ENCODE measurements at places on chromosomes 4 and X.

DNA sequence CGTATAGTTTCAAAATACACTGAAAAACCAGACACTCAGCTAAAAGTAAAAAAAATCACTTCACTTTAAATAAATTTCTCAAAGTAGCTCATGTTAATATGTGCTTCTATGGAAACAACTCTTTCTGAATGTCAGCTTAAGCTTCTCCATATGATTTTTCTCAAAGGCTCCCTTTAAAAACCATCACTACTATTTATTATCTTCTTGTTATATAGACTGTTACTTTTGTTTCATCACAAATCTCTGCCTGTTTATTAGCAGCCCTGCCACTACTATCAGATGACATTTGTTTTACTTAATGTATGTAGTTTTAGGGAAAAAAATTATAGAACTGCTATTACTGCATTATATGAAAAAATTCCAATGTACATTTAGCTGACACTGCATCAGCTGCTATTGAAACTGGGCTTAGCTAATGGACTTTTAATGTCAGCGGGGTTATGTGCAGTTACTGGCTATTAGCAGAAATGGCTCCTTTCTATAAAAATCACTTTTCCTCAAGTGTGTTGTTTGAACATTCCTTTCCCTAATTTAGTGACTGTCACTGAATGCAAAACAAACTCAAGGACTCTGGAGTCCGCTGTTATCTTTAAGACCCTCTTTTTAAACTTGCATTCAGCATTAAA, 10.8 kb downstream of the UNC5C start:
- no peak for DNase-seq

DNA sequence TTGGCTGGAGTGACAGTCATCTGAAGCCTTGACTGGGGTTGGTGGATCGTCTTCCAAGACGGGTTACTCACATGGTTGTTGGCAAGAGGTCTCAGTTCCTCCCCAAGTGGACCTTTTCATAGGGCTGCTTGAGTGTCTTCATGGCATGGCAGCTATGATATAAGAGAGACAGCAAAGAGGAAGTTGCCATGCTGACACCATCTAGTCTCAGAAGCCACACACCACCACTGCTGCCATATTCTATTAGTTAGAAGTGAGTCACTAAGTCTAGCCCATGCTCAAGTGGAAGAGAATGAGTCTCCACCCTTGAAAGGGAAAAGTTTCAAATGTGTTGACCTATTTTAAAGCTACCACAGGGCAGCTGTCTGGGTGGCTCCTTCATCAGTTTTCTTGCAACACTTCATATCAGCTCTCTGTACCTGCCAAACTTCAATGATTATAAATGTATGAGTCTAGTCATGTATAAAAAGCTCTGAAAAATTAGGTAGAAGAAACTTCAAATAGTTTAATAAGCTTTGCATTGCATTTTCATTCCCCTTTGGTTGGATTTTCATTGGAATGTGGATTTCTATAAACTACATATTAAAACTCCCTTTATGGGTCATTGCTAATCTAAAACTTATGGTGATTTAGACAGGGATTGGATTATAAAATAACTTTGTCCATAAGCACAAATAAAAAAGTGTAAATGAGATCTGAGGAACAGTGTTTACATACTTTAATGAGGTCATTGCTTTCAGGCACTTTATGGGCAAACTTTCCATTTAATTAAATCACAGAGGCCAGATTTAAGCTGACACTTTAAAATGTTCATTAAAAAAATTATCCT, 68.0 kb upstream of the ATXN3L start:
- no peak for DNase-seq

DNA sequence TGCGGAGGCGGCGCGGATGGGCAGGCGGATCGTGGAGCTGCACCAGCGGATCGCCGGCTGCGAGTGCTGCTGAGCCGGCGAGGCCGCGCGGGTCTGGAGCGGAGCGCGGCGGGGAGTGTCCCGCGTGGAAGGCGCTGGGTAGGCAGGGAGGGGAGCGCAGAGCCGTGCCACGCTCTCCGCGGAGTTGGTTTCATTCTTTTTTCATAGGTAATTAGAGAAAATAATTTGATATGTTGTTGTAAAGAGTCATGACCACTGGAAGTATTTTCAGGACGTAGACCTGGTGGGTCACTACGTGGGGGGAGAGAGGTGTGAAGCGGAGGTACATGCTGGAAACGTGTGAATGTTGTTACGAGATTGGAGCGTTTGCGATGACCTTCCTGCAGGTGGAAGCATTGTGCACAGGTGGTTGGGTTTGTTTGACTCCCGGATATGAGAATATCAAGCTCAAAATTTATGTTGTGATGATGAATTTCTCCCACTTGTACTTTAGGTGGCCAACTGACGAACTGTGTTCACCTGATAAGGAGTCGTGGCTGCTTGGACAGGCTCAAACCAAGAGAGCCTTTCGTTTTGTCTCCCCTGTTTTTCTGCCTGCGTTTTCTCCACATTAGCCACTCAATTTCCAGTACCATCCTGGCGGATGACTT, 19.1 kb upstream of the S100P start:
- DNase-seq, result peak; percentile 59

- no peak for DNase-seq
Measured at GRCh38 chrX:6024204-6024603, 204.5 kb downstream of the NLGN4X start.

GRCh38 chrX:21153503-21153902, 220.7 kb upstream of the CNKSR2 start:
- DNase-seq, result no peak

DNA sequence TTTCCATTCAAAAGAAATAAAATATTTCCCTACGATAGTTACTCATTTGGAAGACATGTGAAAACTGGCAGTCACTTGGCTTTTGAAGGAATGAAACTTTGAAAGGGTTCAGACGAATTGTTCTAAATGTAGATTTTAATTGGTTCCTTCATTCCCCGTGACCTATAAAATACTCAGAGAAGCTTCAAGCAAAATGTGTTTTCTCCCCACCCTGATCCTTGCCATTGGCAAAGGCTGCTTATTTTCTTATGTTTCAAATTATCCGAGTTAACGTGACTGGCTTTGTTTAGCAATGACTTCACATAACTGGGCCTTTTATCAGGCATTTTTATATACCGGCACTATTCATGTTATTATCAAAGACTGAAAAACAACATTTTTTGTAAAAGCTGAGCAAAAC, 204.1 kb upstream of the NEIL3 start:
- DNase-seq, result no peak

DNA sequence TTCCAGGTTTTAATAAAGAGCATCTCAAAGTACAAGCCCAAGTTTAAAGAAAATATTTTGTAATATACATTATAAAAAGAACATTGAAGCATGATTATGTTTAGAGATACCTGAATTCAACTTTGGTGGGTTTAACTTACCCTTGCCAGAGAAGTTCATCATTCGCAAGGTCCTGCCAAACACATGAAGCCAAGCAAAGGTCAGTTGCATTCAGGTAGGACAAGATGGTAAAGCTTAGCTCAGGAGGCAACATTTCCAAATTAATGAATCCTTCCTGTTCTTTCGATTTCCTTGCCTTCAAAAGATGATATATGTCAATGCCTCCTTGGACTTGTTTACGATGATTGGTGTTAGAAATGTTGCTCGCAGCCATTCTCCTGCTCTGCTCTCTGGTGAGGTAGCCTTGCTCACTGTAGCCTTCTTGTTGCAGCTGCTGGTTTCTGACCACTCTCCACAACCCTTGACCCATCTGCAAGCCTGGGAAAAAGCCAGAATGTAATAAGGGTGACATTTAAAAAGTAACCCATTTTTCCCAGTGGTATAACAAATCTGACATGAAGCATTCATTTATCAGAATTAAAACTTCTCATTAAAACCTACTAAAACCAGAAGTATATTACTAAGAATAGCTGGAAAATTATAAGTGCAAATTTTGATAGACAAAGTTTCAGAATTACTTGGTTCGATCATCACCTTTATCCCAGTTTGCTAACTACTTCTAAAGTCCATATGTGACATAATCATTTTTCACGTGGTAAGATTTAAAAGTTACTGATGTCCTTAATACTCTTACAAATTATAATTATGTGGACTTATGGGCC, 20.6 kb downstream of the FBXO8 start:
- no peak for DNase-seq

DNA sequence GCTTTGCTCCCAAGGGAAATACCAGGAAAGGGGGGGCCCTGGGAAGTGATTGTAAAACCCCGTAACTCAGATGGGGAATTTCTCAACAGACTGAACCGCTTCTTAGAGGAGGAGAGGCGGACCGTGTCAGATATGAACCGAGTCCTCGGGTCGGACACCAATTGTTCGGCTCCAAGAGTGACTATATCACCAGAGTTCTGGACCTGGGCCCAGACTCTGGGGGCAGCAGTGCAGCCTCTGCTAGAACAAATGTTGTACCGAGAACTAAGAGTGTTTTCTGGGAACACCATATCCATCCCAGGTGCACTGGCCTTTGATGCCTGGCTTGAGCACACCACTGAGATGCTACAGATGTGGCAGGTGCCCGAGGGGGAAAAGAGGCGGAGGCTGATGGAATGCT, 1.0 kb downstream of the PNMA3 start:
- no peak for DNase-seq

- no peak for DNase-seq
Measured at GRCh38 chr4:54439831-54440243, 210.7 kb downstream of the PDGFRA start.

GRCh38 chrX:115561605-115562479, 868 bp downstream of the PLS3 start:
- DNase-seq, result peak; percentile 1

DNA sequence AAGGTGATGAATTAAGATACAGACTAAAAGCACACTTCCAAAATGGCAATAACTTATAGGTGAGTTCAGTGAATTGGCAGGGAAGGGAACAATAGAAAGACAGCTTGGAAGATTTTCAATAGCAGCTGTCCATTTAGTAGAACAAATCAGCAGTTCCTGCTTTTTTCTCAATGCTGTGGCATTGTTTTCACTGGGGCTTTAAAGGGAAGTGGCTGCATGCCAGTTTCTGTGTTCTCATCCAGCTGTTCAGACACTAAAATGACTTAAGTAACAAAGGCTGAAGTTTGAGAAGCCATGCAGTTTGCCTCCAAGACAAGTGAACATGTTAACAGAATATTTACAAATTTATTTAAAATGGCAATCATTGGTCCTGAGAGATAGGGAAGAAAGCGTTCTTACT, 291.9 kb downstream of the FAM47A start:
- DNase-seq, result no peak

- no peak for DNase-seq
Measured at GRCh38 chr4:173057442-173057841, 111.2 kb upstream of the GALNT7 start.

DNA sequence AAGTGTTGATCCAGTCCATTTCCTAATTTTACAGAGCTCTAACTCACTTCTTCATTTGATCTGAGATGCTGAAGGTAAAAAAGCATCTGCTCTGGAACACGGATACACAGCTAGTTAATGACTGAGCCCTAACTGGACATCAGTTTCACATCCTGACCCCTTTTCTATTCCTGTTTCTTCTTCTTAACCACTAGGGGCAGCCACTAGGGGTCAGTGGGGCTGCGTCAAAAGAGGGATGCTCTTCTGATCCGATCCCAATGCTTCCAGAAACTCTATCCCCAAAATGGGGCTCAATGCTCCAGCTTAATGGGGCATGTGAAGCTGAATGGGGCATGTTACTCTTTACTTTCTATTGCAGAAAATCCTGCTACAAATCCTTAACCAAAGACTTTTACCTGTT, 33.4 kb upstream of the PHKA2 start:
- DNase-seq, result no peak

- no peak for DNase-seq
Measured at GRCh38 chr4:42320822-42321388, 76.4 kb upstream of the SHISA3 start.

DNA sequence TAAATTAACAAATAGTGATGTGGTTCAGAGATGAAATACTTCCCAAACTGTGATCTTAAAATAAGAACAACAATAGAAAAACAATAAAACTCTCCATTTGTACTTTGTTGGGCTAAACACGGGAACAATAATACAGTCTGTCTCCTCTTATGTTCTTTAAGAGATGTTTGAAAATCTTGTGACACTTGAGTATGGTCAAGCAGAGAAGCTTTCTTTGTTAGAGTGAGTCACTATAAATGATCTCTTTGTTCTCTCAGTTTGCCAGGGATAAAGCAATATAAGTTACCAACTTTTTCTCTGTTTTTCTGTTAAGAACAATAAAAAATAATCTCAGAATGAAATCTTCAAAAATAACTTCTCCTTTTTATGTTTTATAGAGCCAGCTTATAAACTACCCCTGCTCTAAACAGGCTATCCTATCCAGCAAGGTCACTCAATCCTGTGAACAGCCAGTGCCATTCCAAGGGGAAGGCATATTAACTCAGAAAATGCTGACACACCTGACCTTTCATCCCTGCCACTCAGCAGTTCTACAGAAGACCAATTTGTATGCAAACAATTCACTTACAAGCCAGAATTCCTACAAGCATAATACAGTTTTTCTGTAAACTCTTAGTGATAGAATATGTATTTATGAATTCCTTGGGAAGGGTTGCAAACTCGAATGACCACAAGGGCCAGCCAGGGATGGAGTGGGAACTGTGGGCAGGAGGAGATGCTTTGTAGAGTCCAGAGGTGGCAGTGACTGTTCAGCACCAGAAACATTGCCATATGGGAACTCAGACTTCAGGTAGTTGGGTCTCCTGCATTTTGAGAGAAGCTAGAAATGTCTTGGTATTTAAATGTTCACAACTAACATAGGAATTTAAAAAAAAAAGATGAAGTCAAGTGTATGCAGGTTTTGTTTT, 52.2 kb downstream of the AFM start:
- DNase-seq, result no peak

DNA sequence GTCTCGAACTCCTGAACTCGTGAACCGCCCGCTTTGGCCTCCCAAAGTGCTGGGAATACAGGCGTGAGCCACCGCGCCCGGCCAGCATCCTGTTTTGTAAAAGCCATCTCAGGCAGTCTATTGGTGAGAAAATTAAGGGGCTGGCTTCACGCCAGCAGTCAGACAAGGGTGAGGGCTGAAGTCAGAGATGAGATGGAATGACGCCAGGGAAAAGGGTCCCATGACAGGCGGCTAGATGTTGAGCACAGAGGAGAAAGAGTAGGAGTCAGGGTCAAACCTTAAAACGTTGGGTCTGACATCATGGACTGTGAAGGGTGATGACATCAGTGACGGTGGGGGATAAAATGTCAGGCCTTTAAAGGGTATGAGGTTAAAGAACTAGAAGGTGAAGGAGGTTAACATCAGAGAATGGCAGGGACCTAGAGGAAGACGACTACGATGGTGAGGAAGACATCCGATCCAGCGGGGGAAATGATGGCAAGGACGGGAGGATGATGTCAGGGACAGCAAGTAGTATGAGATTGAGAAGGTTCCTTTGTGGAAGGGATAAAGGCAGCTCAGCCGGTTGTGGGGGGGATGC, 504 bp upstream of the RBM3 start:
- peak; percentile 26 for DNase-seq

GRCh38 chr4:72209600-72209999, 177.8 kb downstream of the NPFFR2 start:
- DNase-seq, result no peak
